GOT3 (cell line): ENCODE measurements at places on chromosomes 7 and 10.

GRCh38 chr7:136039577-136040345 lies 62.6 kb upstream of the MTPN start:
- no peak for DNase-seq

DNA sequence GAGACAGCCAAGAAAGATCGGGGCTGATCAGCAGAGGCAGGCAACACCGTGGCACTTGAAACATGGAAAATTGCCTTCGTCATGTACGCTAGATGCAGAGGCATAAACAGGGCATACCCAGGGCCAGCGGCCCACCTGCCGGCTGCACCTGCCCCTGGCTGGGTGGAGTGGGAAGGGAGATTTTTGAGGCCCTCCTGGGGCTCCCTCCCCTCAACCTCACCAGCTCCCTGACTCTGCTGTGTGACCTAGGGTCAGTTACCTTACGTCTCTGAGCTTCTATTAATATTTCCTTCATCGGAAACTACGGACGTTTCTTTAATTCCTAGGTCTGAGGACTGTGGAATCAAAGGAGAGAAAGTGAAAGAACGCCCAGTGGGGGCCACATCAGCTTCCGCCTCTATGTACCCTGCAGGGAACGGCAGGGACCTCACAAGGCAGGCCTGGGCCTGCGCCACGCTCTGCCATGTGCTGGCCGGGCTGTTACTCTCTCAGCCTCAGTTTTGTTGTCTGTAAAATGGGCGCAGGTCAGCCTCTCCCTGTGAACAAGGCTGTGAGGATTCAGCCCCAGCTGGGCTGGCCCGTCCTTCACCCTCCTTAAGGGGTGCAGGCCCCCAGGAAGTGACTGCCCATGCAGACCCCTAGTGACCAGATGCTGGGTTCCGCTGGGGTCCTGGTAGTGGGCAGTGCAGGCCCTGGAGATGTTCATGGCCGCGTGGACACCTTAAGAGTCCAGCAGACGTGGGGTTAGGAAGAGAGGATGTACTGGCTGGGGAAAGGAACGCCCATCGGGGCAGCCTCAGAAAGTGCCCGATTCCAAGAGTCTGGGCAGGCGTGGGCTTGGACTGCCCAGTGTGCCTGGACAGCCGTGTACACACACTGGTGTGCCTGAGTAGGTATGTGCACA lies 22.7 kb downstream of the ELFN1 start:
- no peak for DNase-seq

DNA sequence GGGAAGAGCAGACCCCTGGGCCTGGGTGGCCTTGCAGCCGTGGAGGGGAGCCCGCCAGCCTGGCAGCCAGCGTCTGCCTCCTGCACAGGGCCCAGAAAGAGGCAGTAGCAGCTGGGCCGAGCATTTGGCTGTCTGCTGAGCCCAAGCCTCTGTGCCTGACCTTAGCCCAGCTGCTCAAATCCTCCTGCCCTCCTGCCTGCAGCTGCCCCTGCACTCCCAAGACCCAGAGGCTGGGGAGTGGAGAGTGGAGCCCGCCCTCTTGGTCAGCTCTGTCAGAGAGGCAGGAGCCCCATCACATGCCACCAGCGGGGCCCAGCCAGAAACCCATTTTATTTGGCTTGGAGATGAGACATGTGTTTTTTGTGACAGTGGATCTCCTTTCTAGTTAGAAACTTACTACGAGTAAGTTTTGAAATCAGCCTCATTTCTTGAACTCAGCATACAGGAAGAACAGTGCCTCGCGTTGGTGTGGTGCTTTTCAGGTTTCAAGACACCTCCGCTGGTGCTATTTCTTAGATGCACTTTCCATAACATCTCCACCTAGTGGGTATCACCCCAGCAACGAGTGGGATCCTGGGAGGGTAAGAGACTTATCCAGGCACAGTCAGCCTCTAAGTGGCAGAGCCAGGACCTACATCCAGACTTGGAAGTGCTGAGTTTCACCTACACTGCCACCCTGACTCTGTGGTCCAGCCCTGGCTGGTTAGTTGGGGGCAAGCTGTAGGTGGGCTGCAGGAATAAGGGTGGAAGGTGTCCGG lies 477.1 kb downstream of the RPS24 start:
- no peak for DNase-seq

GRCh38 chr10:44949127-44949802 lies 10.3 kb upstream of the RASSF4 start:
- no peak for DNase-seq

DNA sequence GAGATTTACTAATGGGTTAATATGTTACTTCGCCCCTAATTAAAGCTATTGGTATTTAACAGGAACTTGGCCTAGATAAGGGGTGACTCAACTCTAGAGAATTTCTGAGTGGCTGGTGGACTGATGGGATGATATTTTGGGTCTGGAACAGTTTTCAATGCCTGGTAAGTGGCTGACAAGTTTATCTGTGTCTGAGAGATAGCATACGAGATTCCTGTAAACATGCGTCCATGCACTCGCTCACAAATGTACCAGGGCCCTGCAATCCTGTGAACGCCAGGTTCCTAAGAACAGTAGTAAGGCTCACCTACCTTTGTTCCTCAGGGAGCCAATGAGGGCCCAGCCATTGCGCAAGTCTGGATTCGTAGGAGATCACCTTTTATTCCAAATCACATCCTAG lies 683.8 kb upstream of the ANKRD30A start:
- no peak for DNase-seq
